Right lung (tissue), 10 donors: ENCODE measurements at places on chromosomes 3 and 15.

GRCh38 chr3:127747751-127748521 is 74.4 kb downstream of the MGLL start:
- no peak for DNase-seq

DNA sequence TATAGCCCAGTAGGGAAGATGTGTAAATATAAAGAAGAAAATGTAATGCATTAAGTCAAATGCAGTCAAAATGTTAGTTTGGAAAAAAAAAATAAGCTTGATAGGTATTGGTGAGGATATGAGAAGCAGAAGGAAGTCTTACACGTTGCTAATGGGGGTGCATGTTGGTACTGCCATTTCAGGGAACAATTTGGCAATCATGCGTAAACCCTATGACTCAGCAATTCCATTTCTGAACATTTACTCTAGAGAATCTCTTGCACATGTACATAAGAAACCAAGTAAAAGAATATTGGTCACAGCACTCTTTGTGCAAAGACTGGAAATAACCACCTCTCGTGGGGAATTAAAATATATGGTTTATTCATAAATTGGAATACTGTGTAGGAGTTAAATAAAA is 35.5 kb upstream of the TIMP4 start:
- no peak for DNase-seq

- peak; percentile 2 for DNase-seq
Measured at GRCh38 chr3:153399636-153400035, 237.6 kb downstream of the RAP2B start.

GRCh38 chr15:45572617-45573016 is 14.6 kb upstream of the BLOC1S6 start:
- DNase-seq, result no peak

GRCh38 chr15:39979606-39980005 is 45.7 kb downstream of the EIF2AK4 start:
- no peak for DNase-seq

DNA sequence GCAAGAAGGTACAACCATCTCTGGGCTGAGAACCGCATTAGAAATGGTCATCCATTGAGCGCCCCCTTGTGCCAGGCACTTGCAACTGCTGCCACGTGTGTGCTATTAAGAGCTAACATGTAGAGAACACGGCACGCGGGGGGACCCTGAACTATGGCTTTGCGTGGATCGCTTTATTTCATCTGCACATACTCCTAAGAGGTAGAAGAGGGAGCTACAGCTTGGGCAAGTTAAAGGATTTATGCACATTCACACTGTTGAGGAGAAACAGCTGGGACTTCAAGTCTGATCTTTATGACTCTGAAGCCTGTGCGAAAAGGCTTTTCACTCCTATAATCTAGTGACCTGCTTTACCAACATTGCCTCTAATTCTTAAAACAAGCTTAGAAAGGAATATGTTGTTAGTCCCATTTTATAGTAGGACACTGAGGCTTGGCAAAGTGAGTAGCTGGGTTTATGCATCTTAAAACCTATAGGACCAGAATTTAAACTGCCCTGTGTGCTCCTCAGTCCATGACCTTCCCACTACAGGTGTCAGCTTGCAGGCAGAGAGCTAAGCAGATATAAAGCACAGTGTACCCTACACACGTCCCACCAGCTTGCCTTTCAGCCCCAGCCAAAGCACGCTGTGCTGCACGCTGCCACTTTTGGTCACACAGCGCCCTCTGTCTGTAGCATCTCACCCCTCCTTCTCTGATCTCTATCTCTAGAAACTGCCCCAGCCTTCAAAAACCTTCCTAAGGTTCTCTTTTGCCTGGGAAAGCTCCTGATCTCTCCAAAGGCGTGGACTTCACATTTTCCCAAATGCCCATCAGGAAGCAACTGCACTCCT is 57.8 kb downstream of the STARD5 start:
- peak; percentile 75 for DNase-seq

DNA sequence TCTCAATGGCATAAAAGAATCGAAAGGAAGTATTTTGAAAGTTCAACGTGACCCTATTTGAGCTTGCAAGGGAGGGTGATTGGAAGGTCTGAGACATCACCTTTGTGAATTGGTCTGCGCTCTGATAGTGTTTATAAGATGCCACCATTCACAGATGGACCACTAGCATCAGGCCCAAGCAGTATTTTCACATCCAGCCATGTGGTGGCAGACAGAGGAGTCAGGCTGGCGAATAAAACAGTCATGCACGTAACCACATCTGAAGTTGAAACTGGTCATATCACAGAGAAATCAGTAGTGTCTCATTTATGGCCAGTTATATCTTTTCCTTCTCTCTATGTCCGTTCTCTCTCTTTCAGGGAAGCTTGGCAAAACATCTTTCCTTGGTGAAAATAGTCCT is 170.1 kb upstream of the ONECUT1 start:
- no peak for DNase-seq

DNA sequence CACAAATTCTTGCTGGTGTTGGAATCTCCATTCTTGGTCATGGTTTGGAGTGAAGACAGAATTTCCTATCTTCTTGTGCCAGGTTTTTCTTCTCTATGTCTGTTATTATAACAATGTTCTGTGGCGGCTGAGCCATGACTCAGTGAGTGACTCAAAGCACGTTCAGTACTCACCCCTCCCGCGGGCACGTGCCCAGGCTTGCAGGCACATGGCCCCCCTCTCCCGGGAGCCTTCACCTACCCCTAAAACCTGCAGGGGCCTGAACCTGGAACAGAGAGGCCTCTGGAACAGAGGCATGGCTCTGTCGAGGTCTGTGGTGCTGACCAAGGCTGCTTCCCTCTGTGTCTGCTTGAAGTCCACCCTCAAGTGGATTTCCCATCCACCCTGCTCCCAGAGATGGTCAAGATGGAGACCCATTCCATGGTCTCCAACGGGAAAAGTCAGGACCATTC is 27.6 kb downstream of the PLXNB1 start:
- peak; percentile 35 for DNase-seq

DNA sequence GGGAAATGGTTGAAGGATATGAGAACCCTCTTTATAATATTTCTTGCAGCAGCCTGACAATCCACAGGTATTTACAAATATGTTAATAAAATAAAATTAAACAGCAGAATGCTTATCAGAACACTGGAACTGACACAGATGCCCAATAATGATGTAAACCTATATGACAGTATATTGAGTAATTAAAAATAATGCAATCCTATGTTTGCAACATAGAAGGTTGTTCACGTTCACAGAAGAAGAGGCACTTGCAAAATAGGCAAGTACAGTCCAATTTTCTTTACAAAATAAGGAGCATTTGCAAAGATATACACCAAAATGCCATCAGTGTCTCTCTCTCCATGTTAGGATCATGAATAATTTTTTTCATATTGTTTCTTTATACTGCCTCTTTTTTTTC is 397.0 kb upstream of the WNT5A start:
- DNase-seq, result no peak

- DNase-seq, result no peak
Measured at GRCh38 chr3:46325645-46326300, 28.1 kb upstream of the CCR2 start.

GRCh38 chr15:70400766-70401541 is 303.2 kb upstream of the TLE3 start:
- no peak for DNase-seq

DNA sequence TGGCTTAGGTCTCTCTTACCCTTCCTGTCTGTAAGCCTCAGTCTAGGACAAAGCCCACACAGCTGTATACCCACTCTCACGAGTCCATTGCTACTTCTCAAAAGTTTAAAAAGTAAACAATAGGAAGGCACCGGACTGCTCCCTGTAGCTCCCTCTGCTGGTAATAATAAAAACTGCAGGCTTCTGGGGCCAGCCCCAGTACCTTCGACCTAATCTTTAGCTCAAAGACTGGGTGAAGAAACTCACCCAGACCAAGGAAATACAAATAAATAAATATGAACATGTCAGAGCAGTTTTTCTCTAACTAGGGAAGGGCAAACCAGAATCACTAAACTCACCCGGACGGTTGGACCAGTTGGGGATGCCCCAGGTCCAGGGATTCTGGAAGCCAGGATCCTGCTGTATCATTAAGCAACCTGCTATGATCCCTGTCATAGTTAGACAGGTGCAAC is 5.0 kb downstream of the FAM219B start:
- peak; percentile 59 for DNase-seq

GRCh38 chr15:40277471-40277870 is 5.4 kb downstream of the ANKRD63 start:
- DNase-seq, result no peak

DNA sequence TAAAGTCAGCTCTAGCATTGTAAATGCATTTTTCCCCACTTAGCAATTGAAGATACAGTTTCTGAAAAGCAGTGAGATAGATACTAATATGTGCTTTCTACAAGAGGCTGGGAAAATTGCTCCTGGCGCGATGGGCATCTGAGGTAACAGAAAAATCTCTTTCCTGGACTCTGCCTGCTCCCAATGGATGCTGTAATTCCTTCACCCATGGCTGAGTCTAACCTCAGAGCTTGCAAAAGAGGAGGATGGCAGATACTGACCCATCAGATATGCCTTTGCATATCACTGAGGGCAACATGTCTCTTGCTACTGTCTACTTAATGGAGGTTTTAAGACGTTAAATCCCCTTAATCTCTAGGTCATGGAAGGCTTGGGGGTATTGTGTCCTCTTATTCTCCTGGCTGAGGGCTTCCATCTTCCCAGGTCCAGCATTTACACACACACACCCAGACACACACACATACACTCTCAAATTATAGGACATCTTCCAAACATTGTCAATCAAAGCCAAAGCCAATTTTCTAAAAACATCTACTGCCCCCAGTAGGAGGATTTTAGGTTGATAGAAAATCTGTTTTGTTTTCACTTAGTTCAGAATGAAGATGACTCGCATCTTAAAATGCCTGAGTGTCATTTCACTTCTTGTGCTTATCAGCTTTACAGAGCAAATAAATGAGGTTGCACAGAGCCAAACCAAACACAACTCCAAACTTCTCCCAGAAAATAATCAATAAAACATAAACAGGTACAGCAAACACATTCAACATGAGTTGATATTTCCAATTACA is 2.4 kb downstream of the TRPM1 start:
- no peak for DNase-seq

GRCh38 chr15:75832114-75832513 is 11.1 kb upstream of the UBE2Q2 start:
- DNase-seq, result no peak

DNA sequence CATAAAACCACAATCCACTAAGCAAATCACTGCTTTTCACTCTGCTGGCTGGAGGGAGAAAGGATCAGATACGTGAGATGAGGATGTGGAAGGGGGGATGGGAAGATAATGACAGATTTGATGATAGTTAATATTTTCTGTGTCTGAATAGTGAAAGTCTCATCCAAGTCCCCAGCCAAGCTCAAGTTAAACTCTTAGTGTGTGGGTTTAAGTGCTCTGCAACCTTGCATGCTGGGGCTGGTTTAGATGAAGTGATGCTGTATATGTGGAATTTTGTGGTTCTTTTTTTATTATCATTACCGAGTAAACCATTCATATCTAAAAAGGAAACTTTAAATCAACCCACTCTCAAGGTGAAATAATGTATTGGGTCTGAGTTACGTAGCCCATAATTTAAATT is 111.0 kb downstream of the TPRG1 start:
- DNase-seq, result no peak

DNA sequence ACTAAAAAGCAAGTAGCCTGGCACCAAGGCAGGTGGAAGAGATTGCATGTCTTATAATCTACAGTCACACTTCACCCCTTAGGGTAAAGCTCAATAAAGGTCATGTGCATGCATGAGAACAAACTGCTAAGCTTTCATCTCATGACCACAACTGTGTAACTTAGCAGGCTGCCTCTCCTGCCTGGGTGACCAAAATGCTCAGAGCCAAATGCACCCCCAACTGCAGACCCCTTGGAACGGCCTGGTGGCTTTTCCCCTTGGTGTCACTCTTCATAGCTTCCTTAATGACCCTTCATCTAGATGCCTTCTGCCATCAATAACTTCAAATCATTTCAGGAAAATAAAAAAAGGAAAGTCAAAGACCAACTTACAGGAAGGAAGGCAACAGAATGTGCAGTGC is 88.1 kb downstream of the ADAMTS17 start:
- DNase-seq, result no peak

DNA sequence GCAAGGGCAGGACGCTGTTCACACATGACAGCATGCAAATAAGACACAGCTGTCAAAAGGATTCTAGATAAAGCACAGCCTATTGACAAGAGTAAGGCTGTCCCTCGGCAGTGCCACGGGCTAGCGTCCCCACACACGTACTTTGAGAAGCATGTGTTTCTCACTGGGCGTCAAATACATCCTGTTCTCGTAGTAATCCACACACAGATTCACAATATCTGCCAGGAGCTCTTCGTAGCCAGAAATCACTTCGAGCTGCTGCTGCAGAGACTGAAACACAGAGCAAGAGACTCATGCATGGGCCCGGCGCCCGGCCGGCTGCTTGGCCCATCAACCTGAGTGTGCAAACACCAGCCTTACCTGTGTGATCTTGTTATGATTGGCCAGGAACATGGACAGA is 41.1 kb downstream of the CYFIP1 start:
- no peak for DNase-seq

DNA sequence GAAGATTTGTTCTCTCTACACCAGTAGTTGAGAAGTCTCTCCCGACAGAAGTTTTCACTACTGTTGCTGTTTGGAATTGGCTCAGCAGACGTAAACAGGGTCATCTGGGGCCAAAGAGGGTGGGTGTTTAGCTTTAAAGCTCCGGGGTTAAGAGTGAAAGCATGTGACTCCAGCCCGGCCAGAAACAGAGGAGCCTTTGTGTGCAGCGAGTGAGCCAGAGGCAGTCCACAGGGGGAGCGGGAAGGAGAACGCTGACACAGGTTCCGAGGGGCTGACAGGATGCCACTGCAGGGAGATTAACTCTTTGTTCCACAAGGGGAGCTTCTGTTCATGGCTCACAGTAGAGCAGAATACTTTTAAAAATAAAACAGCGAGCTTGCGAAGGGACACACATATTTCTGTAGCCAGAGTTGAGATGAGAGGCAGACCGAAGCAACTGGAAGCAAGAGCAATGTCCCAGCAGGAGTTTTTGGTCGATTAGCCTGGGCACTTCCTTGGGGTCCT is 26.9 kb downstream of the BMF start:
- peak; percentile 82 for DNase-seq

- DNase-seq, result no peak
Measured at GRCh38 chr3:5384557-5385236, 197.2 kb downstream of the EDEM1 start.

DNA sequence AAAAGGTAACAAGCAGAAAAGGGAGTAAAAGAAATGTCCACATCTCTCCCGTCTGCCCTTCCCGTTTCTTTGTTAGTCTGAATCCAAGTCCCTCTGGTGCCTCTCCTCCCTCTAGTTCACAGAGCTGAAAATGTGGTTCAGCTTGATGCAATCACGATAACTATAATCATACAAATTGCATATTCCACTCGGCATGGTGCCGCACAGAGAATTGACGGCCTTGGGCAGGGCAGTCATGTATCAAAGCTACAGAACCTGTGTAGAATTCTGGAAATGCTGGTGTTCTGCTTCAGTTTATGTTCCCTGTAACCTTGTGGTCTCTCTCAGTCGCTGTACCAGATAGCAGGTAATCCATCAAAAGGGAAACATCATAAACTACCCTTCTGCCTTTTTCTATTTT is 562.9 kb upstream of the CBLB start:
- DNase-seq, result no peak
